HT1080 (cell line): ENCODE measurements at places on chromosomes 5 and 9.
A peak's percentile ranks its signal among the peaks of the same experiment; 100 is the strongest.

DNA sequence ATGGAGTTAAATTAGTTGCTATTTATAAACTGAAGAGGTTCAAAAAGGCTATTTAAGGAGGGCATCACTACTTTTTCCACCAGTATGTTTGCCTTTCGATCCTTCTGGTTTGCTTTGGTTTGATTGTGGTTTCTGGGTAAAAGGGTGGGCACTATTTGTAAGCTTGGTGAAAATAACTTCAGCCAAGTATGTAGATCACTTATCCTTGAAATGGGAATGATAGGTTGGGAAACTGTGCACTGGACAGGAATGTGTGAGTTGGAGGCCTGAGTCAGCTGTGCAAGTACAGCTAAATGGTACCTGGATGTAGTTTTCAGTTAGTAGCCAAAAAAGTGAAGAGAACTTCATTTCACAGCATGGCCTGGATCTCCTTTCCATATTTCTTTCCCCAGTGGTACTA is 466.2 kb downstream of the ENC1 start:
- DNase-seq, result no peak

- DNase-seq, result no peak
Measured at GRCh38 chr9:116733010-116733641, 46.0 kb downstream of the TRIM32 start.

GRCh38 chr9:24385077-24385476 is 160.6 kb downstream of the IZUMO3 start:
- no peak for DNase-seq

- DNase-seq, result no peak
Measured at GRCh38 chr9:130039528-130040147, 3.4 kb downstream of the FNBP1 start.

GRCh38 chr5:2021484-2022176 is 138.9 kb upstream of the IRX4 start:
- no peak for DNase-seq

GRCh38 chr9:131690941-131691573 is 48.8 kb downstream of the RAPGEF1 start:
- DNase-seq, result no peak

- no peak for DNase-seq
Measured at GRCh38 chr5:9765419-9766140, 135.4 kb upstream of the TAS2R1 start.

DNA sequence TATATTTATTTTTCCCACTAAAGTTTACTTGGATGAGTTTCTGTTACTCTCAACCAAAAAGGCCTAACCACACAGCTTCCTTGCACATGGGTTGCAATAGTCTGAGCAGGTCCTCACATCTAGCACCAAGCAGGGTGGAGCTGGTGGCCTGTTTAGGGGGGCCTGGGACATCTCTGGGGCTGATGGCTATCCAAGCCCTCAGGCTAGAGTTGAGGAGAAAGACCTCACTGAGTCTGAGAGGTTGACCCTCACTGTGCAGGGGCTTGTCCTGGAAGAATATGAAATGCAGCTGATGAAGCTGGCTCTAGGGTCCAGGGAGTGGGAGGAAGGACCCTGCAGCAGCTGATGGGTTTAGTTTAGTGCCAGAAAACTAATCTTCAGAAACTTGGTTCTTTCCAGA is 217.1 kb upstream of the MVB12B start:
- no peak for DNase-seq

DNA sequence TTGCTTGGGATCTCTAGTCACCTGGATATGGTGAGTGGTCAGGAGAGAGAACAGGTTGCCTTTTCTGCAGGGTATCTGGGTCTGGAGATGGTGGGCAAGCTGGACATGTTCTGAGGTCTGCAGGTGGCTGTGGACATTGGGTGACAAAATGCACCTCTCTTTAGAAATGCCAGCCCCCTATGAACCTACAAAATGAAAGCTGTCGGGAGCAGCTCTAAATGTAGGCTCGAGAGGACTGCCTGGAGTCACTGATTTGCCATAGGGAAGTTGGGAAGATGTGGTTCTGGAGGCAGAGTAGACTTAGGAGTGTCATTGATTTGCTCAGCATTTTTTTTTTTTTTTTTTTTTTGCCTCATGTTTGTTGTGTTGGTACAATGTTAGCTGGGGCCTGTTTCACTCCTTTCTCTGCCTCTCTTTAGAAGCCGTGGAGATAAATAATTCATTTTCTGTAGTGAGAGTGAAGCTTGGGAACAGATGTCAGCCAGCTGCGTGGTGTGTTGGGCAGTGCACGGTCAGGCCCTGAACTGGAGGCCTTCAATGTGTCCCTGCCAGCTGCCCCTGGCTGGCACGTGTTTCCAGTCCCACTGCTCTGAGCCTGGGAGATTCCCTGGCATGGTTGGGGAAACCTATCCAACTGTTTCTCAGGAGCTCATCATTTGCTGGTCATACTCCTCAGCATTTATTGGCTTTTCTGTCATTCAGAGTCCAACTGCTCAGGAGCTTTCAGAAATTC is 5.4 kb downstream of the RGS3 start:
- no peak for DNase-seq

GRCh38 chr5:149517461-149518122 is 33.6 kb downstream of the CSNK1A1 start:
- DNase-seq, result no peak

DNA sequence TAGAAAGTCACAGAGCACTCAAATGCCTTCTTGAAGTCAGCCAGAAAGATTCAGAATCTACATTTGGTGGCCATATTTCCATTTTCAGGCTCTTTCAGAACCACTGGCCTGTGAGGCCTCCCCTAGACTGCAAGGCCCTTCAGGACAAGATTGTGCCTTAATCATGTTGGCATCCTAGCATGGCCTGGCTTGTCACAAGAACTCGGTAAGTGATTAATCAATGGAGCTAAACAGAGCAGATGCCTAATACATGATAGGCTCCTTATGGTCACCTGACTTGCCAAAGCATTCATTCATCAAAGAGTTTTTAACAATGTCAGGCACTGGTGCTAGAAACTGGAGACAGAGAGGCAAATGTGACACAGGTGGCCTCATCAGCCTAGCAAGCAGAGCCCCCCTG is 70.3 kb downstream of the PGM5 start:
- DNase-seq, result no peak

GRCh38 chr9:30913331-30913730 is 1471.1 kb upstream of the ACO1 start:
- no peak for DNase-seq

DNA sequence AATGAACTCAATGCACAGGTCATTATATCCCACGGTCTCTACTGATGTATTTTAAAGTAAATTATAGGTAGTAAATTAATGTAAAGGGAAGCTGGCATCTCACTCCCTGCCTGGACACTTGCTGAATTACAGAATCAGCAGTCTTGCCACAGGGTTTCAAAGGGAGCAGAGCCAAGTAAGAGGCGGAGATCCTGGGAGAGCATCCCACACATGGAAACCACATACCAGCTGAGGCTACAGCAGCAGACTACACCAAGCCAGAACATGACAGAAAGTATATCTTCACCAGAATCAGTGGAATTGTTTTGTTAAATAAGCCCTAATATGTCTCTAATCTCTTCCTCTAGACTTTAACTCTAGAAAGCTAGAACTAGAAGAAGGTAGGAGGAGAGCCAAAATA is 1689.2 kb upstream of the WWC1 start:
- no peak for DNase-seq

GRCh38 chr5:132503244-132503643 is 12.7 kb upstream of the IRF1 start:
- no peak for DNase-seq

GRCh38 chr9:105195259-105195658 is 49.2 kb upstream of the SLC44A1 start:
- DNase-seq, result no peak

DNA sequence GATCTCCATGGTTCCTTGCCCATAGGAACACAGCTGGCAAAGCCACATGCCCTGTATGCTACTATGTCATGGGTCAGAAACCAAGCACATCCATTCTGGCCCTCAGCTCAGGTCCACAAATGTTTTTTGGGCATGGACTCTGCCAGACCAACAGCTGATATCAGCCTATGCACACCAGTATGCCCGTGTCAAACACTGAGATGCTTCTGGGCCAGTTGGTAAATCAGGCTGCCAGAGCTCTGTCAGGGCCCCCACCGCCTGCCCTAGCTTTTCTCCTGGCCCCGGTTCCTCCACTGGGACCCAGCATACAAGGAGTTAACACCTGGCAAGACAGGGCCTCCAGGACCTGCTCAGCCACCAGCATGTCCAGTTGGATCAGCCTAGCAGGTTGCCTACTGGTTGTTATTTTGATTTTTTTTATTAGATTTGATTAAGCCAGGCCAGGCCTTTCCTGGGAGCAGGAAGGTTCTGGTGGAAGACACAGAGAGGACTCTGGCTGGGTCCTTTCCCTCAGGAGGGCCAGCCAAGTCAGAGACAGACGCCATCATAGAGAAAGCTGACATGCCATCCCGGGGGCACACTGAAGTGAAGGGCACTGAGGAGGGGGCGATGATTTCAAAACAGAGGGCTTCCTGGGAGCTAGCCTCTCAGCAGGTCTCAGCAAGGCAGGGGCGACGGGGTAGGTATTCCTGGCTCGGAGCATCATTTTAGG is 65.8 kb downstream of the TSTD2 start:
- no peak for DNase-seq

GRCh38 chr9:69412741-69413150 is 87.7 kb downstream of the ENTREP1 start:
- peak; percentile 56 for DNase-seq

DNA sequence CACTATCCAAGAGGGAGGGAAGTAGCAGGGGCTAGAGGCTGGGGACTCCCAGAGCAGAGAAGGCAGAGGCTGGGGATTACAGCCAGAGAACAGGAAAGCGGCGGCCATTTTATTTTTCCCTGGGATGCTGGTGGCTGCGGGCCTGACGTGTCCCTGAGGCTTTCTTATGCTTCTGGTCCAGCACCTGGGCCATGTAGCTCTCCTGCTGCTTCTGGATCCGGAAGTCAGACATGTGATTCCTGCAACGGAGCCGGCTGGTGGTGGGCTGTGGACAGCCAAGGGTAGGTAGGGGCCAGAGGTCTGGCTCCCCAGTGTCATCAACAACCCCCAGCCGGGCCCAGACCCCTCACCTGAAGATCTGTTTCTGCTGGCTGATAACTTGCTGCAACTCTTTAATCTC is 1.8 kb upstream of the PROB1 start:
- no peak for DNase-seq

DNA sequence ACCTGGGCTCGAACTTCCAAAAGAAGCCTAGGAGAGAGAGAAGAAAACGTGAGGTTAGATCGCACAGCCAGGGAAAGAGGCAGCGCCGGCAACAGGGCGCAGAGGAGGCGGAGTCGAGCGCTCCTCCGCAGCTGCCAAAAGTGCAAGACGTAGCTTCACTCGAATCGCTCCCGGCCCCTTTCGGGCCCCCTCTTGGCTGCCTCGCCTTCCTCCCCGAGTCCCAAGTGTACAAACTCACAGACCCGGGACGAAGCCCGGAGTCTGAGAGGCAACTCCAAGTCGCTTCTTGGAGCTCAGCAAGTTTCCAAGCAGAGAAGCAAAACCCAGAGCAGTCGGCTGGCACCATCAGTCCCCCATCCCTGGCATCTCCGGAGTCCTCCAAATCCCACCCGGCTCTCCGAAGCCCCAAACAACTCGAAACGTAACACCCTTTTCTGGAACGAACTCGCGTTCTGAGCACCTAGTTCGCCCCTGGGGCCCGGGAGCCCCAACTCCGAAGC is 1.2 kb downstream of the MIER3 start:
- DNase-seq, result peak; percentile 56

DNA sequence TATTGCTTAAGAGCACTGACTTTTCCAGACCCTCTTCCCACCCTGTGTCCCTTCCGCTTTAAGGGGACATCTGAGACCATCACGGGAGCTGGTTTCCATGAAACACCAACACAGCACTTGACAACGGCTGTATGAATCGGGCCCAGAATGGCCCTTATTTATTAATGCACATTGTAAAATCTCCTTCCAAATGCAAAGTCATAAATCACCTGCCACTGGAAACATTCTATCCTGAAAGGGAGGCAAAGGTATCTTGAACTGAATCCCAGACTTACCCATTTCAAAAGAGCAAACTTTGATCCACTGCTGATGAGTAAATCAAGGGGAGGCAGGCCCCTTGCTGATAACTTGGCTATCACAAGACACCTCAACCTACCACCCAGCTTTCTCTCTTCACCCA is 37.4 kb downstream of the SHB start:
- no peak for DNase-seq

GRCh38 chr9:86795823-86796553 is 151.3 kb downstream of the GAS1 start:
- no peak for DNase-seq

- DNase-seq, result no peak
Measured at GRCh38 chr5:171429543-171429910, 10.1 kb downstream of the FGF18 start.

- no peak for DNase-seq
Measured at GRCh38 chr9:16624744-16625117, 245.7 kb downstream of the BNC2 start.

GRCh38 chr9:111458139-111459009 is 25.8 kb downstream of the ECPAS start:
- DNase-seq, result no peak

DNA sequence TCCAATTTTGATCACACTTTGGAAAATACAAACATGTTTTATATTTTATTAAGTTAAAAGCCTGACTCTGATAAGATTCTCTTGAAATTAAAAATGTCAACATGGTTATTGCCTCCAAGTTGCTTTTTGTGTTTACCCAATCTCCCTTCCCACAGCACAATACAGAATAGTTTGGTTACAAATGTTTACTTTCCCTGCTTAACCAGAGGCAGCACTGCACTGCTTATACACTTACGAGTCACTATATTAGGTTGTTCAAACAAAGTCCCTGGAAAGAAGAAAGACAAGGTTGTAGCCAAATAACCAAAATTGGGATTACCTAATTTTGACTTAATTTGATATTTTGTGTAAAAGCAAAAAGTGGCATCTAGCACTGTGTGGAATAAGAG is 25.9 kb downstream of the SRFBP1 start:
- no peak for DNase-seq

DNA sequence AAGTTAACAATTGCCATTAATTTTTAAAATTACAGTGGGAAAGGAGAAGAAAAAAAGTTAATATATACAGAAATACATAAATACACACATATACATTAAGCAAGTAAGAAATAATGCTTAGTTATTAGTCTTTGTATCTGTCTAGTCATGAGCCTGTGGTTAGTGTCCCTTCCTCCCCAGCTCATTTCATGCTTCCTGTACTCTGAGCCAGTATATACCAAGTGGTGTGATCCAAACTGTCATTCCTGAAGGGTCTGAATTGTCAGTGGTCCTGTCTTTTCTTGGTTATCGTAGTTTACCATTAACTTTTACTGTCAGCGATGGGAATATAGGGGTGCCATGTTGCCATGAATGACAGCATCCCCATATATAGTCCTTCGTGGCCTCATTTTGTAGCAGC is 24.2 kb upstream of the STOM start:
- peak; percentile 49 for DNase-seq

- no peak for DNase-seq
Measured at GRCh38 chr5:177334155-177334551, 17.3 kb downstream of the LMAN2 start.

DNA sequence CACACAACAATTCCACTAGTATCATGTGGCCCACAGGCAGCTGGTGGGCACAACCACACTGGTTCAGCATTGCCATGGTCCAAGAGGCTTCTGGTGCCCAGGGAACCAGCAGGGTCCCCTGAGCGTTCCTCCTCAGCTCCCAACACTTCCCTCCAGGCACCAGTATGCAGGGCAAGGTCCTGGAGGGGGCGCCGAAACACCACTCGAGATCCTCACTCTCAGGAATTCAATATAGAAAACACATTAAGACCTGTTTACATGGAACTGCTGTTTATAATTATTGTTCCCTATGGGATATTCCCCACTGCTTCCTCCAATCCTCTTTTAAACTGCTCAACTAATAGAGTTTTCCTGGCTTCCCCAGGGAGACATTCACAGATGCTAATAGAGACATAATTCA is 91.9 kb upstream of the GABRP start:
- DNase-seq, result no peak
